ENCODE measurements at places on chromosomes 4 and X.

- no peak for DNase-seq
These were observed 55.0 kb downstream of the MAGEC1 start for GRCh38 chrX:141958675-141959074.

DNA sequence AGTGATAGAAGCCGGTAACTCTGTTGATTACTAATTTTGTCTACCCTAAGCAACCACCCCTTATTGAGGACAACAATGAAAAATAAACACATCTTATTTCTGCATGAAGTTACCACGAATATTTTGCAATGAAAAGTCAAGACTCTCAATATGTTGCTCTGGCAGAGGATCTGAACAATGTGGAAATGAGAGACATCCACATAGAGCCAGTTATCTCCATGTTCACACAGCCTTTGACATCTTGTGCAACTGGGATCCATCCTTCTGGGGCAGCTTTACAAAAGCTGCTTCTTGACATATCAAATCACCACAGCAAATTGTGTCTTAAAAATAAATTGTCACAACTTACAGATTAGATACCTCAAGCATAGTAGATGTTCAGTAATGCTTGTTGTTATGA, 10.2 kb downstream of the EDNRA start:
- no peak for DNase-seq

- DNase-seq: no peak
These were observed 298.5 kb downstream of the KCTD8 start for GRCh38 chr4:44150091-44150576.

DNA sequence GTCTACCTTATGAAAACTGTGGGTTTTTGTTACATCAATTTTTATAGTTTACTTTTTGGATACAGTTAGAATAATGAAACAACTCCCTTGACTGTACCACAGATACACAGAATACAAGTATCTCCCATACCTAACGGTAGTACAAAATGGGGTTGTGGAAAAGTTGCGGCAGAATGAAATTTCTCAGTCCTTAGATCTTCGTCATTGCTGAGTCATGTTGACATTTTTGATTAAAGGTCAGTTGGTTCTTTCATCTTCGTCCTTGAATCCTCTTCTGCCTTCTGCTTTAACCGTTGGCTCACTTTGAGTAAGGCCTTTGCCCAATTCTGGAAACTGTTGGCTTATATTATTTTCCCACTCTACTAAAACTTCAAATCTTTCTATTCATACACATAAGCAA, 75.6 kb downstream of the TRIML1 start:
- DNase-seq: no peak

GRCh38 chr4:12884846-12885796, 599.0 kb downstream of the RAB28 start:
- no peak for DNase-seq

GRCh38 chr4:161869511-161869910, 294.3 kb downstream of the FSTL5 start:
- DNase-seq: no peak

- no peak for DNase-seq
These were observed at the start of gene TMEM150C for GRCh38 chr4:82561786-82562563. Gene TMEM150C, minus strand, starts transcription at chr4:82561988. Its CDS starts 57,331 bp downstream, at chr4:82504657.

- DNase-seq: peak; percentile 77
These were observed 11.8 kb upstream of the ZCCHC13 start for GRCh38 chrX:74291964-74292807.

DNA sequence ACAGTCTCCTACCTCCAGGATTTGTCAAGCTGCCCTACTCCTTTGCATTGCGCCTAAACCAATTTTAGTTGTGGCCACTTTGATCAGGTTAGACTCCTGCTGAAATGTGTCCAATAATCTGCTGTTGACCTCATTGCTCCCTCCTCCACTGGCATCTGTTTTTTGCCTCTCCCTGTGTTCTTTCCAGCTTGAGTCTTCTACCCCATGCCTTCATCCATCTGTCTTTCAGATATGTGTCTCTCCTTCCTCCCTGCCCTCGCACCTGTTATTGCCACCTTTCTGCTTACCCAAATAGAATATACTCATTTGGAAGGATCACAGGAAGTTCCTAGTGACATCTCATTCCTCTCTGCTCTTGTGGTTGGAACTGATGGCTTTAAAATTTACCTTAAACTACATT, 366.6 kb upstream of the CLNK start:
- DNase-seq: no peak

DNA sequence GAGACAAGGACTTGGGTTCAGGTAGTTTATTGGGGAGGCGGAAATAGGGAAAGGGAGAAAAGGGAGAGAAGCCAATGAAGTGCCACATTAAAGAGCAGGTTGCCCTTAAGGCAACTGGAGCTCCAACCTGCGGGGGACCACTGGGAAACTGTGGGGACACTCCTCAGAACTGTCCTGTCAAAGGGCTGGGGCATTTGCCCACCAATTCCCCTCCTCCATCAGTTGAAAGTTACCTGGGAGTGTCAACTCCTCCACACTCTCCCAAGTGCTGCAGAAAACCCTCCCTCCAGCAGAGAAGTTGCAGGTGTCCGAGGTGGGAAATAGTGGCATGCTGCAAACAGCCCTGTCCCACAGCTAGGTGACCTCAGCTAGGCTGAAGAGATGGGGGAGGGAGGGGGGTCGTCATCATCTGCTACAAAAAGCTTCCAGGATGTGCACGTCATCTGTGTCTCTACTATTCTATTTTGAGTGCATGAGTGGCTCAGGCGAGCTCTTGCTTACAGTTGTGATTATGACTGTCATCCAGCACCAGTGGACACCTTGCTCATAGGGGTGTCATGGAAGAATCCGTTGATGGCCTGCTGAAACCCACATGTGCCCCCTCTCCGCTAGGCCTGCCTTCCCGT, 41.5 kb upstream of the XPNPEP2 start:
- DNase-seq: no peak

DNA sequence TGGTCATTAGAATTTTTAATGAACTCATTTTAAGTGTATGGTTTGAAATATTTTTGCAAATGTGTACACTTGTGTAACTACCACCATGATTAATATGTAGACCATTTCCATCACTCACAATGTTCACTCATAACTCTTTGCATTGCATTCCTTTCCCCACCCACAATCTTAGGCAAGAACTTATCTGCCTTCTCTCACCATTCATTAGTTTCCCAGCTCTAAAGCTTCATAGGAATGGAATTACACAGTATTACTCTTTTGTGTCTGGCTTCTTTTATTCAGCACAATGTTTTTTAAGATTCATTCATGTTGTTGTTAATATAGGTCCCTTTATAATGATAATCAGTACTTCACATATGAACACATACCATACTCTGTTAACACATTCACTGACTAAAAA, 106.1 kb downstream of the ARAP2 start:
- DNase-seq: no peak

GRCh38 chr4:30996841-30997240, 276.7 kb downstream of the PCDH7 start:
- no peak for DNase-seq

All from spinal cord (tissue), 10 donors.